ENCODE measurements at places on chromosomes 1 and 21. TPM values are rescaled to one million over a fixed set of nuclear protein-coding genes. Genes with fewer than 3 reads are reported as not detected.

PEX10 gene
- 16.5 TPM for total RNA-seq

DDR2 gene
- 0.12 TPM for total RNA-seq

SLAMF9 gene
- not detected for total RNA-seq

FNDC5 gene
- 0.76 TPM for total RNA-seq

NMNAT2 gene
- not detected for total RNA-seq

SPRR2E gene
- not detected for total RNA-seq

MYCL gene
- 0.49 TPM for total RNA-seq

TNN gene
- total RNA-seq, result not detected

PADI2 gene
- 14.2 TPM for total RNA-seq

DNA sequence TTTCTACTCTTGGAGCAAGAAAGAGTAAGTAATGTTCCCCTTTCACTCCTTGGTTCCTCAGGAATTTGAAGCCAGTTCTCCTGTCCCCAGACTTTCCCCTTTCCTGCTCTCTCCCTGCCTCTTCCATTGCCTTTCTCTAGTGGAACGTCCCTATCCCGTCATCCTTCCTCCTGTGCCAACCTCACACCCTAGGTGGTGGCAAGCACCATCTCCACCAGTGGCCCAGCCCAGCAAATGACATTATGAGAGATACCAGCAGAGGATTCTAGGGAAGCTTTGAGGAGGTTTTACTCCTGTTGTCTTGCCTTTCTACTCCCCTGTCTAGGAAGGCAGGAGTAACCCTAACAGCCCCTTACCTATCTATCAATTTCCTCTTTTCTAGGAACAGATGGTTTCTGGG, 8.1 kb upstream of the TACSTD2 start:
- no peak for DNase-seq

- DNase-seq, result no peak
Observed at GRCh38 chr21:32887026-32887425, 115.5 kb upstream of the PAXBP1 start.

GRCh38 chr1:151849871-151850270, 3.6 kb downstream of the THEM5 start:
- DNase-seq, result no peak

DNA sequence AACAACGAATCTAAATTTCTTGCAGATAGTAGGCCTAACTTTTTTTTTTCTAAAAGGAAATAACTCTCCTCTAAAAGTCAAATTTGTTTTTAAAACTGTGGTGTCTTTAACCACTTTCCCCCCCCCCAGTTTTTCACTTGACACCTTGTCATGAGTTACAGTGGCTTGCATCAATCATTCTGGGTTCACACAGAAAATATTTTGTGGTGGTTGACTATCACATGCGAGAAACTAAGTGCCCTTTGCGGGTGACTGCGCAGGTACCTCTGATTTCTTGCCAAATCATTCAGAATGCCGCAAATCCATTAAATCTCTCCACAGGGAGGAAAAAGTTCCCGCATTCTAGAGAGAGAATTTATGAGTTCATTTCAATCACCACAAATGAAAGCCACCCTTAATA, 23.8 kb upstream of the SAMSN1 start:
- no peak for DNase-seq

DNA sequence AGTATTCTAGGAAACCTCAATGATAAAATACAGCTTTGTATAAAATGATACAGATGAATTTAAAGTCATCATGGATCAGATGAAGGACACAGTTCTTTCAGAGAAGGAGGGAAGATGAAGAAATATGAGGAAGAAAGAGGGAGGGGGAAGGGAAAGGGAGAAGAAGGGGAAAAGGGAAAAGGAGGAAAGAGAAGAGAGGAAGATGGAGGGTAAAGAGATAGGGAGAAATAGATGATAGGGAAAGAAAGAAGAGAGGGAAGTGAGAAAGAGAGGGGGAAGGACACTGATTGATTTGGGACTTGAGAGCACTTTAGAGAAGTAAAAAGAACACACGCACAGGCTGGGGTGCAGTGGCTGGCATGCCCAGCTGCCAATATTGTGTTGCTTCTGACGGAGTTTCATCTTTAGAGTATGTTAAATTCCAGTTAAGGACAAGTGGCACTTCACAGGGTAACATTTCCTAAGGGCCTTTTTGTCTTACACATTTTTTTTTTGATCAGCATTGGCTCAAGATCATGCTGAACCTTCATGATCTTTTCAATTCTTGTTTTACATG, 235.9 kb upstream of the DMRTA2 start:
- DNase-seq, result no peak

GRCh38 chr1:156945881-156946661, 25.6 kb downstream of the LRRC71 start:
- no peak for DNase-seq

GRCh38 chr1:53576866-53577760, 117.9 kb downstream of the DMRTB1 start:
- DNase-seq, result no peak

GRCh38 chr1:61372944-61373343, 290.6 kb downstream of the NFIA start:
- no peak for DNase-seq

DNA sequence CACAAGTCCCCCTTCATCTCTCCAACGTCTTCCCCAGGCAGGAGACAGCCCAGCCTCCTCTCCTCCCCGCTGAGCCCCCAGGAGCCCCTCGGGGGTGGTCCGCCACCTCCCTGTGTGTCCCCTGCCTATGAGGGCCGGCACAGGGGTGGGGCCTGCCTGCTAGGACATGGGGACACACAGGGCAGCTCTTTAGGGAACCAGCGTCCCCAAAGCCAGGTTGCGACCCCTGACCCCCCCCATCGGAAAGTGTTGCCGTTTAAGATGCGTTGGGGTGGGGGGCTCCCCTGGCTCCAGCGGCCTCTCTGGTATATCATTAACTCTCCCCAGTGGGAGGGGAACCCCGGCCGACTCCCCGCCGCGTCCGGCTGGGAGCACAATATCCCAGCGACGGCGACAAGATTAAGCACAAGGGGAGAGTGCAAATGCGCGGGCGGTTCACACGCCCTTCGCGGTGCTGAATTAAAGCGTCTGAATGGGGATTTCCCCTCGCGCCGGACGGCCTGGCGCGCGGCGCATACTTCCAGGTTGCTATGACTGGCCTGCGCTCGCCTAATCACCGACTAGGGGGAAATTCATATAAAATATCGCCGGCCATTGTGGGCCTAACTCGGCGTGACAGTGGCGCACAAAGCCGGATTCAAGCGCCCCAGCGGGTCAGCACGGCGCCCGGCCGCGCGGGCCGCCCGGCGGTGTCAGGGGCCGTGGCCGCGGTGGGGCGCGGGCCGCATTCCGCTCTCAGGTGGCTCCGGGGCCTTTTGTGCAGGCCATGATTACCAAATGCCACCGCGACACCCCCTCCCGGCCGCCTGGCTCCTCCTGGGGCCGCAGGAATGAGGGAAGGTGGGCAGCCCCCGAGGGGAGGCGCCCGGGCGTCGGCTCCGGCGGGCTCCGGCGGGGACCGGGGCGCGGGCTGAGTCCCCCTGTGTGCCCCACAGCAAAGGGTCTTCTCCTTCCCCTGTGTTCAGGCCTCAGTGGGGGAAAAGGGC, 30.9 kb downstream of the WNT3A start:
- peak; percentile 46 for DNase-seq

GRCh38 chr1:7608628-7609305, 162.3 kb upstream of the VAMP3 start:
- DNase-seq, result no peak

- no peak for DNase-seq
Observed at GRCh38 chr21:36188081-36188681, 31.6 kb downstream of the DOP1B start.

DNA sequence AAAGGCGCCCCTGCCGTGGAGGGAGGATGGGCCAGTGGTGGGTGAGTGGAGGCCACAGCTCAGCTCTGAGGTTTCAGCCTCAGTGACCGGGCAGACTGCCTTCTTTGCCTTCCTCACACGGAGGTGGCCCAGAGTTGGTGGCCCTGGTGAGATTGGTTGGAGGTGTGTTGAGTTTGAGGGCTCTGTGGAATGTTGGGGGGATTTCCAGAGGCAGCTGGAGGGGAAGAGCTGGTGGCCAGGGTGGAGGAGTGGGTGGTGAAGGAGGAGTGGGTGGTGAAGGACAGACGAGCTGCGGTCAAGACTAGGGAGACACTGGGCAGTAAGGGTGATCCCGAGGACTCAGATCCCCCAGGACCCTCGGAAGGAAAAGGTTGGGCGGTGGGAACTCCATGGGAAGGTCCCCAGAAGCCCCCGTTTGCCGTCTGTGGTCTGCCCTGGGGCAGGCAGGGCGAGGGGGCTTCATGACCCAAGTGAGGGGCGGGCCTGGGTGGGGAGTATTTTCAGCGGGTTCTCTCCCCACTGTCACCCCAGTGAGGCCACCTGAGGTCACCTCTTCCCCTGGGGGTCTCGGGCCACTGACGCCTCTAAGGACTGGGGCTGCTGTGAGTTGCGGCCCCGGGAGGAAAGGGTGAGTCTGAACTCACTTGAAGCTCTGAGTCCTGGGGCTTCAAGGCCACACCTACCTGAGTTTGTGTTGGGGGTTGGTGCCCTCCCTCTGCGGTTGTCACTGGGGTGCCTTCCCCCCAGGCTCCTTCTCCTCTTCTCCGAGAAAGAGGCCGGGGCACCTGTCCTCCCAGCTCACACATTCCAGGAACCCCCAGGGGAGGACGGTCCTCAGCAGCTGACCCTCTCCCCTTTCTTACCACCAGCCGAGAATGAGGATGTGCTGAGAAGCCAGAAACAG, 22.7 kb upstream of the PIK3CD start:
- DNase-seq, result peak; percentile 75

- peak; percentile 88 for DNase-seq
Observed at GRCh38 chr1:153796786-153797659, 21.8 kb downstream of the SLC27A3 start.

GRCh38 chr1:213394837-213395236, 343.8 kb downstream of the RPS6KC1 start:
- no peak for DNase-seq

- DNase-seq, result no peak
Observed at GRCh38 chr1:165647970-165648369, 16.9 kb downstream of the MGST3 start.

DNA sequence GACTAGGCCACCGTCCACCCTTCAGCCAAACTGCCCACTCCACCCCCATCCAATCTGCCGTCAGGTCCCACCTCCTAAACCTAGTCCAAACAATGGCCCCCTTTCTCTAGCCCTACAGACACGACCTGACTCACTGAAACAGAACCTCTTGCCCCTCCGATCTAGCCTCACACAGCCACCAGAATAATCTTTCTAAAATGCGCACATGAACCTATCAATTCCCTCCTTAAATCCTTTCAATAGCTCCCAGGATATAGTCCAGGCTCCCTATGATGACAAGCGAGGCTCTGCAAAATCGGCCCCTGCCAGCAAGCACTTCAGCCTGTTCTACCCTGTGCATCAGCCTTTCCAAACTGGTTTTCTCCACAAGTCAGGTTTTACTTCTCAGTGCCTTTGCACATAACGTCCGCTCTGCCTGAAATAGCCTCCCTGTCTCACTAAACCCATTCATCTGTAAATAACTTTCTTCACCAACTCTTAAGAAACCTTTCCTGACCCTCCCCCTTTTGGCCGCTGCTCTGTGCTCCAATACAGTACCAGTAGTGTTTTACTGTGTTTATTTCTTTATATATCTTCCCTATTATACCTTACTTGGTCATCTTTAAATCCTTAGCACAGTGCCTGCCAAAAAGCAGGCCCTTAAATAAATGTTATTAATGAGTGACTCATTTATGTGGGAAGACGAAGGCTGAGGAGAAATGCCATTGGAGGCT, 9.0 kb upstream of the CDC20 start:
- no peak for DNase-seq

- DNase-seq, result no peak
Observed at GRCh38 chr1:225644666-225645065, 8.3 kb downstream of the ENAH start.

GRCh38 chr1:44261962-44262361, 48.7 kb downstream of the DMAP1 start:
- no peak for DNase-seq

DNA sequence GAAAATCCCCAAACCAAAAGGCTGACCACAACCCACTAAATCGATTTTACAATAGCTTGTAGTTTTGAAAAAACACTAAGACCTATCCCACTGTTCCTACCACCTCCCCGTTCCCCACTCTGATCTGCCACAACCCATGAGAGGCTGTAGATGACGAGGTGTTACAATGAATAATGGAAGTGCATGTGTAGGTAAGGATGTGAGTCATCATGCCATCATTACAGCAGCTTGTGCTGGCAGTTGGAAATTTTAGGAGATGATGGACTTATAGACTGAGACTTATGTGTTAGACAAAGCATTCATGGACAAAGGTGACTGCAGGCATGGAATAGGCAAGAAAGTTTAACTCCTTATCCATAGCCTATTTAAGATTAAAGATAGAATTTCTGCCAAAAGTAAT, 184.7 kb upstream of the CACYBP start:
- no peak for DNase-seq

DNA sequence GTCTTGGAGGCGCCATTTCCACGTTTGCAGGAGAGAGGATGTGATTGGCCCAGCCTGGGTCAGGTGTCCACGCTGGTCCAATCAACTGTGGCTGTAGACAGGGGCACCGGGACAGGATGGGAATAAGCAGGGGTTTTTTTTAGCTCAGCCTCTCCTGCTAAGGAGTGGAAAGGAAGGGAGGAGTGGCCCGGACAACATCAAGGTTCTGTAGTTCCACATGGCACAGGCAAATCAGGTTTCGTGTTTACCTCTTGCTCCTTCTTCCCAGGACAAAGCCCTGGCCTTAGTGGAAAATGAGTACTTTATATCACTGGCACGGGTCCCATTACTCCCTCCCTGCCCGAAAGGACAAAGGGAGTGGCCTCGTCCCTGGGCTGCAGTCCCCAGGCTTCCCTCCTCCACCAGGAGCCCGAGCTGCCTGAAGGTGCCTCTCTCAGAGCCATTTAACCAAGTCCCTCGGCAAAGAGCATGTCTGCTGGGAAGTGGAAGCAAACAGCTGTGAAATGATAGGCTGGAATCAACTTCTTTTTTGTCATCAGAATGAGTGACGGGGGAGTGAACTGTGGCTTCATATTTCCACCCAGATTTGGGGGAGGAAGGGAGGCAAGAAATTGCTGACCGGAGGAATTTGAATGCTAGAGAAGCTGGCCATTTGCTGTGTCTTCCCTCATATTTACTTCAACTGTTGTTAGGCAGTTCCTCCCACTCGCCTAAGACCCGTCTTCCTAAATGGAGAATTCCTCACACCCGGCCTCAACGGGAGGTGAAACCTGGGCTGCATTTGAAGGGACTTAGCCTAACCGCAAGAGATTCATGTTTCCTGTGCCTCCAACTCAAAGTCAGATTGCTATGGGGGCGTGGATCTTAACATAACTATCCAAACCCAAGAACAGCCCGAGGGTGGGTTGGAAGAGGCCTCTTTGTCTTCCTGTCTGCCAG, 84.9 kb upstream of the SLC44A3 start:
- DNase-seq, result no peak

GRCh38 chr1:3034162-3034561, 12.9 kb downstream of the ACTRT2 start:
- no peak for DNase-seq

- DNase-seq, result no peak
Observed at GRCh38 chr1:160406131-160406968, 6.0 kb downstream of the VANGL2 start.

DNA sequence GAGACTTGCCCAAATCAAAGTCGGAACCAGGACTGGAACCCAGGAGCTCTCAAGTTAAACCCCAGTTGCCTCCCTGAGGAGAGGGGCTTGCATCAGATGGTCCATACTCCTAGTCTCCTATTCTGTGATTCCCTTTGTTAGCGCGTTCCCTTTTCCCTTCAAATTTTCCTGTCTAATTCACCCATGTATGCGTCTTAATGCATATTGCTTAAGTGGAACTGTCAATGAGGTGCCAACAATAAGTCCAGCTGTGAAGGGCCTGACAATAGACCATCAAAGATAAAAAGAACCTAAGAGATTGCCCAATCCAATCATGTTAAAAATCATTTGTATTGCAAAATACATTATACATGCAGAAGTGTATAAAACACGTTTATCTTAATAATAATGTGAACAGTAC, 634 bp upstream of the SPATA6 start:
- DNase-seq, result no peak

Measured in B cell (primary cell).